Ascending aorta (tissue), 2 donors: ENCODE measurements at places on chromosomes 16 and 17. TPM values are rescaled to one million over a fixed set of nuclear protein-coding genes. Genes with fewer than 3 reads are reported as not detected.

GRCh38 chr16:82834151-82834815 lies 207.5 kb downstream of the CDH13 start:
- no peak overlapping the region for H3K27ac ChIP-seq
- DNase-seq: no peak
- H3K36me3 ChIP-seq: no peaks in the 10 kb centered on the region
- no peaks in the 10 kb centered on the region for H3K27me3 ChIP-seq

GRCh38 chr16:84677849-84678248 lies 22.0 kb upstream of the USP10 start:
- no peaks in the 10 kb centered on the region for H3K36me3 ChIP-seq
- no peak for DNase-seq
- no peaks in the 10 kb centered on the region for H3K27me3 ChIP-seq

DNA sequence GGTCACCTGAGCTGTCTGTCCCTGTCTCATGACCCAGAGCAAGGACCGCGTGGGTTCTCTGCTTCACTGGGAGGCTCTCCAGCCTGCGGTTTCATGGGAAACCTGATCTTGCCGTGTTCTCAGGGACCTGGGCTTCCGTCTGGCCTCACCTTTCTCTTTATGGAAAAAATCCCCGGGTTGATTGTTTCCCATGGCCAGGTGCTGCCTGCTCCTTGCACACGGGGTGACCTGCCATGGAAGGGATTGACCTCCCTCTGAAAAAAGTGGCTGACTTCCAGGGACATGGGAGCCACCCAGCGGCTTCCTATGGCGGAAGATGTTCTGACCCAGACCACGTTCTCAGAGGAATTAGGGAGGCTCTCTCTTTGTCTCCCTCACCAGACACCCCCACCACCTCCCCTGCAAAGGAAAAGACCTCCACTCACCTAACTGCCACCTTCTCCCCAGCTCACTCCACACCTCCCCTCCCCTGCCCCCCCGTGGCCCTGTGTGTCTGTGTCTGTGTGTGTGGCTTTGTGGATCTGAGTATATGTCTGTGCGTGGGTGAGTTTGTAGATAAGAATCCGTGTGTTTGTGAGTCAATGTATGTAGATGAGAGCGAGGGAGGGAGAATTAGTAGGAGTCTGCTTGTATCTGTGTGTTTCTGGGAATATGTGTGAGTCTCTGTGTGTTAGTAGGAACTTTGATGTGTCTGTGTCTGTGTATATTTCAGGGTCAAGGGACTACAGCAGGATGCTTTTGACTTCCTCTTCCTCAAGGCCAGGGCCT lies 154.6 kb downstream of the NTN1 start:
- H3K27ac ChIP-seq: no peak overlapping the region
- H3K27me3 ChIP-seq: no peaks in the 10 kb centered on the region
- H3K4me3 ChIP-seq: no peak overlapping the region
- peaks cover 7% of the 10 kb centered on the region for H3K36me3 ChIP-seq
- DNase-seq: no peak
- no peaks in the 10 kb centered on the region for H3K4me1 ChIP-seq

PLCD3 gene
- total RNA-seq: 65.5 TPM

GRCh38 chr16:19517424-19518089 lies 4.3 kb downstream of the GDE1 start:
- H3K4me3 ChIP-seq: no peak overlapping the region
- peaks cover 7% of the 10 kb centered on the region for H3K36me3 ChIP-seq
- no peak for DNase-seq

DNA sequence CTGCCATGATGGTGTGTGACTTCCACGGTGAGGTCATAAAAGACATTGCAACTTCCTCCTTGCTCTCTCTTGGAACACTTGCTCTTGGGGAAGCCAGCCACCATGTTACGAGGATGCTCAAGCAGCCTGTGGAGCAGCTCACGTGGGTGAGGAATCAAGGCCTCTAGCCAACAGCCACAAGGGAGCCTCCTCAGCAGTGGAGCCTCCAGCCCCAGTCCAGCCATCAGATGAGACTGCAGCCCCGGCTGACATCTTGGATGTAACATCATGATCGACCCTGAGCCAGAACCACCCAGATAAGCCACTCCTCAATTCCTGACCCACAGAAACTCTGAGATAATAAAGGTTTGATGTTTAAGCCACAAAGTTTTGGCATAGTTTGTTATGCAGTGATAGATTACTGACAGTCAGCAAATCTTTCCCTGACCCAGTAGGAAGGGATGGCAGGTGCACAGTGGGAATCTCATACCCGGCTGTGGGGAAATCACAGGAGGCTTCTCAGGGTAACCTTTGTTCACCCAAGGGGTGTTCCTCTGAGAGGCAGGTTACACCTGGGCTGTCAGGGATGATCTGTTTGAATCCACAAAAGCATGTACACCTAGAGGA lies 23.3 kb upstream of the GINS2 start:
- DNase-seq: no peak
- no peaks in the 10 kb centered on the region for H3K4me1 ChIP-seq
- no peaks in the 10 kb centered on the region for H3K27me3 ChIP-seq
- H3K27ac ChIP-seq: no peak overlapping the region
- no peaks in the 10 kb centered on the region for H3K36me3 ChIP-seq
- no peak overlapping the region for H3K4me3 ChIP-seq

TP53TG3F gene
- total RNA-seq: not detected

- no peaks in the 10 kb centered on the region for H3K27me3 ChIP-seq
- H3K4me3 ChIP-seq: no peak overlapping the region
- H3K36me3 ChIP-seq: no peaks in the 10 kb centered on the region
- H3K27ac ChIP-seq: no peak overlapping the region
- DNase-seq: no peak
- no peaks in the 10 kb centered on the region for H3K4me1 ChIP-seq
Measured at GRCh38 chr16:89581045-89581695, 5.6 kb downstream of the CPNE7 start.

DNA sequence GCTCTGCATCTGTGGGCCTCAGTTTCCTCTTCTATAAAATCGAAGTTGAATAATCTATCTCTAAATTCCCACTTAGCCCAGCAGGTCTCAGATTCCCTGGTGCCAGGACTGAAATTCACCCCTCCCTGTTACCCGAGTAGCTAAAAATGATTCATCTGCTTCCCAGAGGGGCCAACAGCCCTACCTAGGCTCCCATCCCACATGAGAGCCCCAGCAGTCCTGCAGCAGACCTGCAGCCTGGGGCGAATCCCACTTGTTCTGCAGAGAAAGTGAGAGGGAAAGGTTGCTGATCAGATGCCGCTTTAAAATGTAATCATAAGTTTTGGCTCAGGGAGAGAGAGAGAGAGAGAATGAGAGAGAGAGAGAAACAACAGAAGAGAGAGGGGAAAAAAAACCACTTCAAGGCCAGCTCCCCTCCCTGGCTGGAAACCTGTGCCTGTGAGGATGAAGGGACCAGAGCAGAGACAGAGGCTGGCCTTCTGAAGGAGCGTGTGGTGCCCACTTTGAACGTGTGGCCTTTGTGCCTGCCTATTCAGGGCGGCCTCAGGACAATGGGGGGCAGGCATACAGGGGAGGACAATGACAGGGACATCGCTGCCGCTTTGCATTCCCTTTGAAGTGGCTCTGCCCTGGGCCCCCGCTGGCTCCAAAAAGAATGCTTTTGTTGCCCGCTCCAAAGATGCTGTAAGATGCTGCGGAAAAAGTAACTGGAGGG lies 85.2 kb upstream of the NKD1 start:
- H3K27ac ChIP-seq: no peak overlapping the region
- no peaks in the 10 kb centered on the region for H3K36me3 ChIP-seq
- peaks cover 3% of the 10 kb centered on the region for H3K4me1 ChIP-seq
- peak; percentile 49 for DNase-seq
- H3K27me3 ChIP-seq: no peaks in the 10 kb centered on the region

- no peaks in the 10 kb centered on the region for H3K36me3 ChIP-seq
- H3K4me1 ChIP-seq: no peaks in the 10 kb centered on the region
- H3K4me3 ChIP-seq: no peak overlapping the region
- no peak for DNase-seq
Measured at GRCh38 chr17:56587298-56587697, 6.2 kb upstream of the NOG start.
